ENCODE measurements at places on chromosomes 3 and 15. TPM values are rescaled to one million over a fixed set of nuclear protein-coding genes. Genes with fewer than 3 reads are reported as not detected.

DNA sequence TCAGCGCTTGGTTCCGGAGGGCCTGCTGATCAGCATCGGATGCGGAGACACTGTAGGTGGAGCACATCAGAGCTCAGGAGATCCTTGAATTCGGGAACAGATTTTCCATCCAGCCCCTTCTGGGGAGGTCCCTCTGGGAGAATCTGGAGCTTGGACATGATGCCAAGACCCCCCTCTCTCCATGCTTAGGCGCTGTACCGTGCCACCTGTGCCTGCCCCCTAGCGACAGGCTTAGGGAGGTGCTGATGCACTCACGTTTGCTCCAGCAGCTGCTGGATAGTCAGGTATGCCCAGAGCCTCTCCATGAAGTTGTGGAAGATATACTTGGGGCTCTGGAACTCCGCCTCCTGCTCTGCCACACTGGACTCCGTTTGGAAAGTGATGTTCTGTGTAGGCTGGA lies 9.7 kb downstream of the ITIH4 start:
- DNase-seq: no peak

GRCh38 chr3:194141415-194142155 lies 5.6 kb downstream of the HES1 start:
- DNase-seq: peak; percentile 95

DNA sequence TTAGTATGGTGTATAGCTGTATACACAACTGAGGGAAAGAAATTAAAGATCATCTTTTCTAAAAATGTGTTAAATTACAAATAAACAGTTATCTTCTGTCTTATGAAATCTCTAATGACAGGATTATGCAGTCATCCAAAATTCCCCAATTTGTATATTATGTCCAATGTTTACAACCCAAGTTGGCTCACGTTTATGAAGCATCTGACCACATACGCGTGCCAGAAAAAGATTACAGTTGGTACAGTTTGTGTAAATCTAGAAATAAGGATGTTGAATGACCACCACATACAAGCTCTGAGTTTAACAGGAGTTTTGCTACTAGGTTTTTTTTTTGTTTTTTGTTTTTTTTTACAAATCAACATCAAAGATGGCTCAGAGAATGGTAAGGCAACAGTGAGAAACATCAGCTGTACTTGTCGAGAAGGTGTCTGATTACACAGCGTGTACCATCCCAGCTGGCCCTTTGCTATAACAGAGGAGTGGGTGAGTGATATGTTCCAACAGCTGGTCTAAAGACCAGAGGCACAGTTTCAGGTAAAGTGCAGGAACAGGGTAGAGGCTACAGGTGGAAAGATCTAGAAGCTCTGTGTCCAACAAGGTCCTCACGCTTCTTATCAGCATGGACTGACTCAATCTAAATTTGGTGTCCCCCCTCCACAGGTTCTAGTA lies 47.1 kb downstream of the USF3 start:
- DNase-seq: peak; percentile 57

DNA sequence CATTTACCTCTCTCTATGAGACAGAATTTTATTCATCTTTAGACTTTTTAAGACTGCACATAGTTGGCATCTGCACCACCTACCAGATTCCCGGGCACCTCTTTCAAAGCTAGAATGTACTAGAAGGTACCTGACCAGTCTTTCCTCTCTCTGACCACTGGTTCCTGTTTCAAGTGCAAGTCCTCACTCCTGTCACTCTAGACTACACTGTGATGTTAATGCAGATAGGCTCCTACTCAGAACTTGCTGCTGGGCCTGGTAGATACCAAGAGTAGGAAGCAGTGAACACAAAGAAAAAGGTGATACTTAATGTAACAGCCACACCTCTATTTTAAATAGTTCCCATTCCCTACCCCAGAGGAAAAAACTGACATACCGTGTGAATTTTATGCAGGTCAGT lies 8.1 kb upstream of the TCAIM start:
- DNase-seq: no peak

DNA sequence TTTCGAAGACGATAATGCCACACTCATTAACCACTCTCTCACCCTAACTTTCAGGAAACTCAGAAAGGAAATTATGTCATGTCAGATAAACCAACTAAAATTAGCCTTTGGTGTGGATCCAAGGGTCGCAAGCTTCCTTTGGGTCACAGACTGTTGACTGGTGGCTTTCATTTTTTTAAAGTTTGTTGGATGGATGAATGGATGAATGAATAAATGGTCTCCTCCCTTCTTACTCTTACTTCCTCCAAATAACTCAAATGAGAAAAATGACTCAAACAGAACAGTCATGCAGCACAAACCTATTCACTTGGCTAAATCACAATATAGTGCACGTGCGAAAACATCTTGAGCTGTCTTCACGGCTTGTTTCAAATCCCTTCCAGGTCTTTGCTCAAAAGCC lies 82.9 kb upstream of the HACD2 start:
- peak; percentile 51 for DNase-seq

DNA sequence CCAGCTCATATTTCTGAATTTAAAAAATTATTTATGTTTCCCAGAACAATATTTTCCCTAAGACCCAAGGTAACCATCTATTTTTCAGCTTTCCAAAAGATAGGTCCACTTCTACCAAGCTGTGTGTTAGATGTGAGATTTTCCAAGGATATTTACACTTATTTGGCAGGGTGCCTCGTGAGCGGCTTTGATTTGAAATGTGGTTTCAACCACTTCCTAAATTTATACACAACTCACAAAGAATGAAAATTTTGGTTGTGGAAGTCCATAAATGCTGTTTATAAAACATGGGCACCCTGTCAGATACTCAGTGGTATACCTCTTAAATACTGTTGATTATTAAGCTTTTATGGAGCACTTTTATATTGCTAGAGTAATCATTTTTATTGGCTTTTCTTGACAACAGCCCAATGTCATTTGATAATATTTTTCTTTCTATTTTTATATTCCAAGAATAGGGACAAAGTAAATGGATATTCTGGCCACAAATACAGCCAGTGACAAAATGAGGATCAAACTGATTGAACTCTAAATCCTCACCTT lies 57.6 kb downstream of the GAP43 start:
- no peak for DNase-seq

- DNase-seq: no peak
These were observed 47.7 kb downstream of the MGLL start for GRCh38 chr3:127774647-127775046.

GRCh38 chr15:93179072-93179471 lies 90.1 kb upstream of the RGMA start:
- peak; percentile 73 for DNase-seq

- DNase-seq: no peak
These were observed 73.5 kb downstream of the MGLL start for GRCh38 chr3:127748754-127749327.

DNA sequence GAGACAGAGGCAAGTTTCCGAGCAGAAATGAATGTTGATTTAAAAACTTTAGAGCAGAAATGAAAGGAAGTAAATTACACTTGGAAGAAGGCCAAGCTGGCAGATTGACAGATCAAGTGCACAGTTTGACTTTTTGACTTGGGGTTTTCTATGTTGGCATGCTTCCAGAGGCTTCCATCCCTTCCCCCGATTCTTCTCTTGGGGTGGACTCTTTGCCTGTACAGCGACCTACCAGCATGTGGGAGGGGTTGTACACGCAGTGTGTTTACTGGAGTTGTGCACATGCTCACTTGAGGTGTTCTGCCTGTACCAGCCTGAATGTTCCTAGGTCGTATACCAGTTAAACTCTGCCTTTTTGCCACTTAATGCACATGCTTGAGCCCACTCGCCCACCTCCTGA lies 701.5 kb upstream of the GBE1 start:
- DNase-seq: peak; percentile 4

DNA sequence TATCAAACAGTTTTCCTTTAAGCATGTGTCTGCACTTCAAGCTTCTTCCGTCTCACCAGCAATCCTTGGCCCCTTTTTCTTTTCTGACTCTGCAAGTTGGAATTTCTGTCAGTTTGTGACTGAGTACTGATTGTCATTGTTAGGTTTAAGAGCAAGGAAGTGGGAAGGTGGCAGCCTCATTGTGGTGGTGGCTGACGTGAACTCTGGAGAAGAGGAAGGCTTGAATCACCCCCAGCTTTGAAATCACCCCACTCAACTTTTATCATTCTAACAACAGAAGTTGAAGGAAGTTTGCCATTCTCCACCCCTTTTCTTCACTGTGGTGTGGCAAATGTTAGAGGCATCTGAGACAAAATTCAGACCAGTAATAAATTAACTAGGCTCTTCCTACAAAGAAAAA lies 231.6 kb upstream of the AGTR1 start:
- DNase-seq: no peak

- no peak for DNase-seq
These were observed 142.8 kb downstream of the TCF12 start for GRCh38 chr15:57061281-57061680.

DNA sequence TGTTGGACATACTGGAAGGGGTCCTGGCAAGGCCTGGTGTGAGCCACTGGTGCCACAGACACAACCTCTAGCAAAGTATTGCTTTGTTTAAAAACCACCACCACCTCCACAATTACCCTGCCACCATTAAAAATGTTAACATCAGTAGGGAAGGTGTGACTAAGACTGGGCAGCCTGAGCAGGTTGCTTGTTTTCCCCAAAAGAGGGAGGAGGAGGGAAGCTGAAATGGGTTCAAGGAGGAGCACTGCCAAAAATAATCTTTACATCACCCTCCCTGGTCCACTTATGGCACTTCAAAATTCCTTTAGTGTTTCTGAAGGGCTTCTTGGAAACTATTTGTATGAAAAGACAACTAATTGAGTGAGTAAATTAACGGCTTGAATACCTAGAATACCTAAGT lies 99.8 kb upstream of the FGF7 start:
- no peak for DNase-seq

DNA sequence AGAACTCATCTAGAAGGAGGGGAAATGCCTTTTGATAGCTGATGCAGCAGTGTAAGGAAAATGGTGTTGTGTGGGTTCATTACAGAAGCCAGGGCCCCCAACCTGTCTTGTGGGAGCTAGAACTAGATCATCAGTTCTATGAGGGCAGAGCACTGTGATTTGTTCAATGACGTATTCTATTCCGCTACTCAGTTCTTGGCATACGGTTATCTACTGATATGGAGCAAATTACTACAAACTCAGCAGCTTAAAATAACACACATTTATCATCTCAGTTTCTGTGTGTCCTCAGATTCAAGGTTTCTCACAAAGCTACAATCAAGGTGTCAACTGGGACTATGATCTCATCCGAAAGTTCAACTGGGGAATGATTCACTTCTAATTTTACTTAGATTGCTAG lies 250.5 kb downstream of the FEZF2 start:
- no peak for DNase-seq

GRCh38 chr3:31312400-31312799 lies 220.3 kb upstream of the STT3B start:
- no peak for DNase-seq

- DNase-seq: no peak
These were observed 1.9 kb upstream of the VWA5B2 start for GRCh38 chr3:184227481-184227935.

- no peak for DNase-seq
These were observed 59.4 kb downstream of the LDHAL6B start for GRCh38 chr15:59266028-59266427.

GRCh38 chr15:42384597-42384996 lies 25.3 kb downstream of the CAPN3 start:
- no peak for DNase-seq

GRCh38 chr15:99117563-99118257 lies 12.8 kb downstream of the SYNM start:
- no peak for DNase-seq

- no peak for DNase-seq
These were observed 322.7 kb downstream of the SV2B start for GRCh38 chr15:91422797-91423196.

GRCh38 chr3:126212620-126213378 lies 32.4 kb upstream of the ALDH1L1 start:
- peak; percentile 70 for DNase-seq

DNA sequence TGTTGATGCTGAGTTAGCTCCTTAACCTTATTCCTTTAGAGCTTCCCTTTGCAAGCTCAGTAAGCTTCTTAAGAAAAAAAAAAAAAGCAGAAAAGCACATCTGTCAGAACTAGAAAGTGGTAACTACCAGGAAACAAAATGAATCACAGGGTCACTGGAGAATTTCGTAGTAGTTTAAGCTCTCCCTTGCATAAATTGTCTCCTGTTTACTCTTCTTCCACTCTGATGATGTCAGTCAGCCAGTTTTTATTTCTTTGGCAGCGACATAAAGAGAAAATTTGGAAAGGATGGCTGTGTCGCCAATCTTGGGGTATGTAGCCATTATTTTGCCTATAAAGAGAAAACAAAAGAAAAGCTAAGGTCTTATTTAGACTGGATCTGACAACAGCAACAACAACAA lies 3.2 kb upstream of the GABRR3 start:
- DNase-seq: no peak

- DNase-seq: peak; percentile 11
These were observed 70.1 kb upstream of the VEPH1 start for GRCh38 chr3:157573281-157573680.

- peak; percentile 13 for DNase-seq
These were observed 43.0 kb downstream of the NEK10 start for GRCh38 chr3:27326202-27326601.

Gene GADL1
- 19.8 TPM for total RNA-seq

Gene TRAT1
- 0.09 TPM for total RNA-seq

Gene LNP1
- 5.9 TPM for total RNA-seq

Gene PLSCR4
- 19.4 TPM for total RNA-seq

Gene IL17RB
- 0.93 TPM for total RNA-seq

Gene GPR62
- total RNA-seq: 0.13 TPM

Gene STRIT1
- 15.3 TPM for total RNA-seq

Gene PARP15
- total RNA-seq: 3.2 TPM

Gene FILIP1L
- total RNA-seq: 30.0 TPM

Gene ZNF660
- 6.2 TPM for total RNA-seq
